Activated naive CD8-positive, alpha-beta T cell treated with anti-CD3 and anti-CD28 coated beads, Interleukin-2, amount 10 ng/mL, durations not matched to agents 7 days and 5 days (primary cell): ENCODE measurements at places on chromosomes 1 and 21. TPM values are rescaled to one million over a fixed set of nuclear protein-coding genes. Genes with fewer than 3 reads are reported as not detected.

KIFAP3 gene
- total RNA-seq: 19.4 TPM

COL8A2 gene
- 0.19 TPM for total RNA-seq

MYOM3 gene
- not detected for total RNA-seq

HSD17B7 gene
- 30.2 TPM for total RNA-seq

CLCA4 gene
- total RNA-seq: not detected

KRTAP19-3 gene
- total RNA-seq: not detected

KCNJ9 gene
- total RNA-seq: not detected

C1orf74 gene
- total RNA-seq: 2.8 TPM

SLC44A3 gene
- total RNA-seq: 0.42 TPM

ZNF436 gene
- total RNA-seq: 8.2 TPM

NKAIN1 gene
- 0.97 TPM for total RNA-seq

HES3 gene
- total RNA-seq: not detected

ADAMTS5 gene
- not detected for total RNA-seq

SELP gene
- total RNA-seq: 0.83 TPM

FCER1A gene
- total RNA-seq: not detected

TNFRSF9 gene
- 3.2 TPM for total RNA-seq

CFAP126 gene
- total RNA-seq: not detected

TLCD4 gene
- 0.06 TPM for total RNA-seq

TP53BP2 gene
- 37.2 TPM for total RNA-seq
